ENCODE measurements at places on chromosomes 16 and 17.

DNA sequence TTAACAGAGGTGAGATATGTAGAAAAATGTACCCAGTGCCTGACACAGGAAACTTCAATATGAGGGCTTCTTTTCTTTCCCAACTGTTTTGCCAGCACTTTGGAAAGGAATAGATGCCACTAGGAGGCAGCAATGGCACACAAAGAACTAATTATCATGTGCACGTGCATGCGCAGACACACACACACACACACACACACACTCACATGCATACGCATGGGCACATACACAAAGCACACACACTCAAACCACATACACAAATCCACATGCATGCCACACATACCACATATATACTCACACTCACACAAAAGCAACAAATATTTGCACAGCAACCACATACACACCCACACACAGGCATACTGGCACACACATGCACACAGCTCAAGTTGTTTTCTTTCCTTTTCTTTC lies 8.8 kb upstream of the CEP112 start:
- DNase-seq, result peak; percentile 67

DNA sequence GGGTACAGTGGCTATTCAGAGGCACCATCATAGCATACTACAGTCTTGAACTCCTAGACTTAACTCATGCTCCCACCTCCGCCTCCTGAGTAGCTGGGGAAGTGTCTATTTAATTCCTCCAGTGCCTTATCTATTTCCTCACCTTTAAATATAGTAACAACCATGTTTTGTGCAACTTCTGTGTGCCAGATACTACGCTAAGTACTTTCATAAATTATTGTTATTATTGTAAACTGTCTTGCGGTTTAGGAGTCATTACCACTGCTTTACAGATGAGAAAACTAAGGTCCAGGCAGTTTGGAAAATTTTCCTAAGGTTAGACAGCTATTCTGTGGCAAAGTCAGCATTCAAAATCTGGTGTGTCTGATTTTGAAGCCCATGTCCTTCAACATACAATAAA lies 359.1 kb upstream of the XYLT1 start:
- no peak for DNase-seq

GRCh38 chr16:67546091-67546501 lies 16.2 kb upstream of the CTCF start:
- no peak for DNase-seq

DNA sequence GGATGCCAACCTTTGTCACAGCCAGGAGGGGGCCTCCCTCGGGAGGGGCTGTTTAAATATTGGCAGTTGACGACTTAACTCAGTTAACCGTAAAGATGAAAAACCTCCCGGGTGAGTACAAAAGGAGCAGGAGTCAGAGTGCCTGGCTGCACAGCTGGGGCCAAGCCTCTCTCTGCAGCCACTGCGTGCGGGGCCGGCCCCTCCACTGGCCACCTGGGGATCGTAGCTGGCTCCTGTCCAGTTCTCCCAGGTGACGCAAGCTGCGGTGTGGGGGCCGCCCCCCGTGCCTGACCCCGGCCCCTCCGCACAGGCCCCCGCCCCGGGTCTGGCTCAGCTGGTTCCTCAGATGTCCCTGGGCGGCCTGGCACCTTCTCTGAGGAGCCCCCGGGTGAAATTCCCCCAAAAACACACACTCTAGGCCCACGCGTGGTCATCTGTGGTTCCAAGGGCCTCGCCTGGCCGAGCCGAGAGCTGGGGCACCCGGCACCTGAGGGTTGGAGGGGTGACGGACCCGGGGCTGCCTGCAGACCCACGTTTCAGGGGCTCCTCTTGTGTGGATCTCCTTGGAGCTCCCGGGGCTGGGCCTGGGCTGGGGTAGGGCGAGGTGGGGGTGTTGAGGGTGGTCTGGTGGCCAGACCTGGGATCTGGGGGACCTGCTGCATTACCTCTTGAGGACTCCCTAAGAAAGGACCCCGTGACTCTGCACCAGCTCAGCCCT lies 7.4 kb upstream of the CACNA1H start:
- DNase-seq, result no peak

DNA sequence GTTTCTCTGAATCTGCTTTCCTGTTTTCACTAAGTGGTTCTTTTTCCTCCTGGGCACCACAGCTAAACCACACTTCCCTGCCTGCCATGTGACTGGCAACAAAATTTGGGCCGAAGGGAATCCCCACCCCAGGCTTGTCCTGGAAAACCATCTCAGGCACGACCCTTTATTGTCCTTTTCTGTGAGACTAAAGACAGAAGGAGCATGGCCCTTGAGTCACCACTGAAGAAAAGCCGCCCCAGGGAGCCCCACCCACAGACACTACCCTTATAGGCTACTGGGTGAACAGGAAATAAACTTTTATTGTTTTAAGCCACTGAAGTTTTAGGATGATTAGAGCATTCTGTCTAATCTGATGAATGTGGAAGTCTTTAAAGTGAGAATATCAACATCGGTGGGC lies 88.6 kb upstream of the BRD7 start:
- DNase-seq, result no peak

GRCh38 chr17:48432820-48433775 lies 3.1 kb upstream of the SKAP1 start:
- DNase-seq, result no peak

GRCh38 chr17:13634021-13634420 lies 32.3 kb upstream of the HS3ST3A1 start:
- no peak for DNase-seq

DNA sequence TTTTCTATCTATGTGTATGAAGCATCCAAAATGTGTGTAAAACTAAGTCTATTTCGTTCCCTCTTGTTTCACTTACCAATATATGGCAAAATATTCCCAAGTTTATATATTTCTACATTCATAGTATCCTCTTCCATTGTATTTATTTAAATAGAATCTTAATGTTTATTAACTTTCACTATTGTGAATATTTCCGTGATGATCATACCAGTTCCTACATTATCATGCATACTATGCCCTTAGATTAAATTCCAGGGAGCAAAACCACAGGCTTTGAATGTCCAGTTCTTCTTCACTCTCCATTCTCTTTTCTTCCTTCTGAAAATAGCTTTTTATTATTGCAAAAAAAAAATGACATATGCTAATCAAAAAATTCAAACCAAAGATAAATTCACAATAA lies 4.0 kb downstream of the MAP2K6 start:
- DNase-seq, result no peak

DNA sequence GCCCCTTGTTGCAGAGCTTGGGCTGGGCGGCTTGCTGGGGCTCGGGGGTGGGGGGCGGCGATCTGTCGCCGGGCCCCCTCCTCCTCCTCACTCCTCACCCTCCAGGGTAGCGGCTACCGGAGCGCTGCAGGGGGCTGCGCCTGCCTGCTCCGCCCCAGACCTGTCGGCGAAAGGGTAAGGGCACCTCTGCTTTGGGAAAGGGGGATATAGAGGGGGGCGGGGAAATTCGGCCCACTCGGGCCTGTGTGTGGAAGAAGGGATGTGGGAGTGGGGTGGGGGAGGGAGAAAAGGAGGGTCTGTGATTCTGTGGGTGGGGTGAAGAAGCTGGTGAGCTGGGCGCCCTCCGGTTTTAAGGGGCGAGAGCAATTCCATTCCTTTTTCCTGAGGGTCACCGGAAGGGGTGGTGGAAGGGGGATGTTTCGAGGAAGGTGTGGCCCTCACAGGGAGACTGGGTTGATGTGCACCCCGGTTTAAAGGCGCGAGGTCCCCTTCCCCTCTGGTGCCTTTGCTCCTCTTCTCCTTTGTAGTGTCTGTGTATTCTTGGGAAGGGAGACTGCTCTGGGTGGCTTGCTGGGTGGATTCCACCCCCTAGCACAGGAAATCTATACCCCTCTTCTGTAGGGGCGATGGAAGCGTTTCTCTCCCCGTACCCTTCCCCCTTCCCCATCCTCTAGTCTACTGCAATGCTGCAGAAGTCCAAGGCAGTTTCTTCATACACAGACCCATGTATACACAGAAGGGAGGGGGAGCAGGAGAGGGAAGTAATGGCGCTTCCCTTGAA lies 878 bp downstream of the TAOK1 start:
- DNase-seq, result peak; percentile 48

GRCh38 chr16:89152831-89153700 lies 18.5 kb upstream of the CDH15 start:
- no peak for DNase-seq

DNA sequence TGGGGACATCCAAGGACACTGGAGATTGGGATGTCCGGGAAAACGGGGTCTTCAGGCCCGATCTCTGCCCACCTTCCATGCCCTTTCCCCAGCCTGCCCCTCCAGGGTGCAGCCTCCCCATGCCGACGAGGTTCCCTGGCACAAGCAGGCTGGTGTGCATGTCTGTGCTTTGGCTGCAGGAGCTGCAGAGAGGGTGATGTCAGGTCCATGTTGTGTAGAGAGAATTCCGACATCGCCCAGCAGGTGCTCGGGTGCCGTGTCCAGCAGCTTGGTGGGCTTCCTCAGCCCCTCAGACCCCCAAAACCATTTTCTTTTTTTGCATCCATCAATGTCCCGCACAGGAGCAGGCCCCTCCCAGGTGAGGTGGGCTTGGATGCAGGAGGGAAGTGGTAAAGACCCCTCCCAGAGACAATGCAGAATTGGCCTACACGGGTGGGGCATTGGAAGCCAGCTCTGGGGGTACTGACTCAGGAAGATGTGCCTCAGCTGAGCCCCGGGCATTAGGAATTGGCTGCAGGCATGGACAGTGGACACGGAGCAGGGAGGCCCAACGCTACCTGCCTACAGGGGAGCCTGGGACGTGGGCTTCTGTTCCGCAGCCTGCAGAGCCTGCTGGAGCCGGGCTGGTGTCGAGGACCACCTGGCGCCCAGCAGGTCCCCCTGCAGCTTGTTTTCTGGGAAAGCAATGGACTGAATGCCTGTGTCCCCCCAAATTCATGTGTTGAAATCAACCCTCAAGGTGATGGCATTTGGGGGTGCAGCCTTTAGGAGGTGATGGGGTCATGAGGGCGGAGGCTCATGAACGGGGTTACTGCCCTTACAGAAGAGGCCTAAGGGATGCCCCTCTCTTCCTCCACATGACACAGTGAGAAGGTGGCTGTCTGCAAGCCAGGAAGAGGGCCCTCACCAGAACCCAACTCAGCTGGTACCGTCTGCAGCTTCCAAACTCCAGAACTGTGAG lies 97.5 kb downstream of the METRNL start:
- no peak for DNase-seq
